CD4-positive, alpha-beta memory T cell (primary cell): ENCODE measurements at places on chromosomes 1 and 21. TPM values are rescaled to one million over a fixed set of nuclear protein-coding genes. Genes with fewer than 3 reads are reported as not detected.

TIE1 gene
- not detected for total RNA-seq

GRCh38 chr1:44405031-44405797, at the start of gene RNF220:
Gene RNF220 (plus strand): TSS chr1:44405255.
- H3K4me3 ChIP-seq = peak within 1 kb of the TSS; percentile 54
- no peaks in the 10 kb centered on the region for H3K36me3 ChIP-seq
- H3K27ac ChIP-seq = no peak within 1 kb of the TSS
- peaks cover 46% of the 10 kb centered on the region for H3K4me1 ChIP-seq

DNA sequence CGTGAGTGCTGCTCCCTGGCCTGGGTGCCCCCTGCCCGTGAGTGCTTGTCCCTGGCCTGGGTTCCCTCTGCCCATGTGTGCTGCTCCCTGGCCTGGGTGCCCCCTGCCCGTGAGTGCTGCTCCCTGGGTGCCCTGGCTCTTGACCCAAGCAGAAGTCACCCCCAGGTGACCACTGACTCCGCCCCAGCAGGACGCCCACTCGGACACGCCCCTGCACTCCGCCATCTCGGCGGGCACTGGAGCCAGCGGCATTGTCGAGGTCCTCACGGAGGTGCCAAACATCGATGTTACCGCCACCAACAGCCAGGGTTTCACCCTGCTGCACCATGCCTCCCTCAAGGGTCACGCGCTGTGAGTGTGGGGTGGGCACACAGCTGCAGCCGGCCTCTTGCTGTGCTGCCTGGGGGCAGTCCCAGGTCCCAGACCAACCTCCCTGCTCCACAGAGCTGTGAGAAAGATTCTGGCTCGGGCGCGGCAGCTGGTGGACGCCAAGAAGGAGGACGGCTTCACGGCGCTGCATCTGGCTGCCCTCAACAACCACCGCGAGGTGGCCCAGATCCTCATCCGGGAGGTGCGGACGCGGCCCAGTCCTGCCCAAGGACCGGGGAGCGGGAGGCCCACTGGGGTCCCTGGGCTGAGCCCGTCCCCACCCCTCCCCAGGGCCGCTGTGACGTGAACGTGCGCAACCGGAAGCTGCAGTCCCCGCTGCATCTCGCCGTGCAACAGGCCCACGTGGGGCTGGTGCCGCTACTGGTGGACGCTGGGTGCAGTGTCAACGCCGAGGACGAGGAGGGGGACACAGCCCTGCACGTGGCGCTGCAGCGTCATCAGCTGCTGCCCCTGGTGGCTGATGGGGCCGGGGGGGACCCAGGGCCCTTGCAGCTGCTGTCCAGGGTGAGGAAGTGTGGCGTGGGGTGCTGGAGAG, 3.9 kb upstream of the MMP23B start:
- no peak for DNase-seq
- H3K4me3 ChIP-seq = no peak overlapping the region
- H3K36me3 ChIP-seq = no peaks in the 10 kb centered on the region
- H3K4me1 ChIP-seq = peaks cover 19% of the 10 kb centered on the region
- H3K27me3 ChIP-seq = no peaks in the 10 kb centered on the region
- H3K27ac ChIP-seq = peak overlapping the region; percentile 59

- no peaks in the 10 kb centered on the region for H3K4me1 ChIP-seq
- no peaks in the 10 kb centered on the region for H3K36me3 ChIP-seq
- no peak overlapping the region for H3K27ac ChIP-seq
- no peak for DNase-seq
These were observed 436.6 kb upstream of the C1orf87 start for GRCh38 chr1:60510162-60510561.

- H3K36me3 ChIP-seq = no peaks in the 10 kb centered on the region
- no peaks in the 10 kb centered on the region for H3K4me1 ChIP-seq
- no peak overlapping the region for H3K4me3 ChIP-seq
- H3K27ac ChIP-seq = no peak overlapping the region
These were observed 426.3 kb upstream of the ADGRL2 start for GRCh38 chr1:81374481-81374880.

GRCh38 chr1:228362884-228363450, 43.7 kb downstream of the TRIM11 start:
- no peaks in the 10 kb centered on the region for H3K36me3 ChIP-seq
- no peak overlapping the region for H3K4me3 ChIP-seq
- DNase-seq = no peak
- H3K27ac ChIP-seq = no peak overlapping the region

GRCh38 chr1:156490401-156491032, 10.1 kb downstream of the MEF2D start:
- H3K4me3 ChIP-seq = no peak overlapping the region
- peak overlapping the region; percentile 51 for H3K27ac ChIP-seq

DNA sequence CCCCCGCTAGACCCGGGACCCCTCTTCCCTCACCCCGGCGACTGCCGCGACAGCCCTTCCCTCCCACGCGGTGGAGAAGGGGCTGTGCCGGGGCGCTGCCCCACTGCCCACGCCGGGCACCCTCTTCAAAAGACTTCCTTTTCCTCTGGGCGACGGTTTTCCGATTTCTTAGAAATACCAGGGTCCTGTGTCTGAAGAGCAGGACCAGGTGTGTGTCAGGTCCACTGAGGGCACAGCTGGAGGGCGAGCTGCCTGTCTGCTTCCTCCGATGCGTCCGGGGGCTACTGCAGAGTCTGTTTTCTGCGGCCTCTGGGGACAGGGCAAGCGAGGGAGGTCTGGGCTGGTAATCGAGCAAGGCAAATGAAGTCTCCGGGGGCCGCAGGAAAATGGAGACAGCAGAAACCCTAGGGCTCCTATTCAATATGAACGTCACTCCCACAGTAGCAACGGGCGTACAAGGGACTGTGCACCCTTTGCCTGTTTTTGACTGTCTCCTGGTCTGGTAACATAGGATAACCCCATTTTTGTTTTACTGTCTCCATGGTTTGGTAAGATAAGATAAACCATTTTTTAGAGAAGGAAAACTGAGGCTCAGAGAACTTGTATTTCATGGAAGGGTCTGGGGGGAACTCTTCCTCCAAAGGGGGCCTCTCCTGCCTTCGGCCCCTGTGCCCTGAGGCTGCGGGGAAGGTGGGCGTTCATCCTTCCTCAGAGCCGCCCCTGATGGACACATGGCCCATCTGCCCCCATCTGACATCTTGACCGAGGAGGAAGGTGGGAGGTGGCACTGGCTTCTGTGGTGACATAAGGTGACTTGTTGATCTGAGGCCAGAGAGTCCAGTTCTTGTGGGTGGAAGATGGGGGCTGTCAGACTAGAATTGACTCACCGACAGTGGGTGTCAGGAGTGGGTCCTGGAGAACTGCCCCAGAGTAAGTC, 970 bp downstream of the TNFRSF1B start:
- no peaks in the 10 kb centered on the region for H3K36me3 ChIP-seq
- H3K4me3 ChIP-seq = peak overlapping the region; percentile 93
- H3K4me1 ChIP-seq = peaks cover 85% of the 10 kb centered on the region

FCRL4 gene
- total RNA-seq = not detected

DNA sequence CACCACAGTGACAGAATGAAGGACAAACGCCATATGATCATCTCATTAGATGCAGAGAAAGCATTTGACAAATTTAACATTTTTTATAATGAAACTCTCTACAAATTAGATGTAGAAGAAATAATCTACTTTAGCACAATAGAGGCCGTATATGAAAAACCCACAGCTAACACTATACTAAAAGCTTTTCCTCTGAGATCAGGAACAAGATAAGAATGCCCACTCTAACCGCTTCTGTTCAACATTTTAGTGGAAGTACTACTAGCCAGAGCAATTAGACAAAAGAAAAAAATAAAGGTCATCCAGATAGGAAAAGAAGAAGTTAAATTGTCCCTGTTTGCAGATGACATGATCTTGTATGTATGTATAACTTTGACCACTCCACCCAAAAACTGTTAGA, 109.7 kb downstream of the SLC35F3 start:
- H3K4me3 ChIP-seq = no peak overlapping the region
- H3K27ac ChIP-seq = no peak overlapping the region
- no peaks in the 10 kb centered on the region for H3K27me3 ChIP-seq
- H3K4me1 ChIP-seq = no peaks in the 10 kb centered on the region
- no peak for DNase-seq

GRCh38 chr1:14739082-14739832, 140.8 kb downstream of the KAZN start:
- no peaks in the 10 kb centered on the region for H3K27me3 ChIP-seq
- no peak overlapping the region for H3K4me3 ChIP-seq
- no peak for DNase-seq

KCNN3 gene
- total RNA-seq = not detected

- no peak overlapping the region for H3K27ac ChIP-seq
- no peaks in the 10 kb centered on the region for H3K4me1 ChIP-seq
- H3K36me3 ChIP-seq = peaks cover 9% of the 10 kb centered on the region
- H3K27me3 ChIP-seq = no peaks in the 10 kb centered on the region
- no peak overlapping the region for H3K4me3 ChIP-seq
These were observed 50.5 kb upstream of the GPR52 start for GRCh38 chr1:174397261-174397660.

DNA sequence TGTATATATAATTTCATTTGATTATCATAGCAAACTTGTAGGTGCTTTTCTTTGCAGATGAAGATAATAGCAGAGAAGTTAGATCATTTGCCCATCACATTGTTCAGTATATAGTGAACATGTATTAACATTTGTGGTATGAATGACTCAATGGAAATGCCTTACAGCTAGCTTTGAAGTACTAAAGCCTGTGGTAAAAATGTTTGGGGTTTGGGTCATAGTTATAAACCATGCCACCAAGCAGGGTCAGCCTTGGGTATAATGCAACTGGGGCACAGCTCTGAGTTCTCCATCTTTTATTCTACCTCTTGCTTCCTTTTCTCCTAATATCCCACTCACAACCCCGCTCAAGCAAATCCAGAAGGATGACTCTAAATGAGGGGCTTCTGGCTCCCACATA, 141.6 kb downstream of the KCNT2 start:
- no peaks in the 10 kb centered on the region for H3K4me1 ChIP-seq
- no peak overlapping the region for H3K27ac ChIP-seq
- no peaks in the 10 kb centered on the region for H3K36me3 ChIP-seq

TSACC gene
- not detected for total RNA-seq

SLAMF6 gene
- 59.1 TPM for total RNA-seq

DNAJC6 gene
- 4.3 TPM for total RNA-seq

SLAMF9 gene
- total RNA-seq = not detected

GRCh38 chr1:1004780-1005697, 5.1 kb upstream of the HES4 start:
- peaks cover 28% of the 10 kb centered on the region for H3K4me1 ChIP-seq
- no peaks in the 10 kb centered on the region for H3K36me3 ChIP-seq
- H3K27me3 ChIP-seq = peaks cover 37% of the 10 kb centered on the region

VANGL1 gene
- 1.5 TPM for total RNA-seq

- H3K4me3 ChIP-seq = no peak overlapping the region
- no peaks in the 10 kb centered on the region for H3K36me3 ChIP-seq
- H3K27ac ChIP-seq = no peak overlapping the region
- DNase-seq = no peak
- H3K27me3 ChIP-seq = no peaks in the 10 kb centered on the region
These were observed 260.1 kb upstream of the C1orf174 start for GRCh38 chr1:4160181-4160580.

DNA sequence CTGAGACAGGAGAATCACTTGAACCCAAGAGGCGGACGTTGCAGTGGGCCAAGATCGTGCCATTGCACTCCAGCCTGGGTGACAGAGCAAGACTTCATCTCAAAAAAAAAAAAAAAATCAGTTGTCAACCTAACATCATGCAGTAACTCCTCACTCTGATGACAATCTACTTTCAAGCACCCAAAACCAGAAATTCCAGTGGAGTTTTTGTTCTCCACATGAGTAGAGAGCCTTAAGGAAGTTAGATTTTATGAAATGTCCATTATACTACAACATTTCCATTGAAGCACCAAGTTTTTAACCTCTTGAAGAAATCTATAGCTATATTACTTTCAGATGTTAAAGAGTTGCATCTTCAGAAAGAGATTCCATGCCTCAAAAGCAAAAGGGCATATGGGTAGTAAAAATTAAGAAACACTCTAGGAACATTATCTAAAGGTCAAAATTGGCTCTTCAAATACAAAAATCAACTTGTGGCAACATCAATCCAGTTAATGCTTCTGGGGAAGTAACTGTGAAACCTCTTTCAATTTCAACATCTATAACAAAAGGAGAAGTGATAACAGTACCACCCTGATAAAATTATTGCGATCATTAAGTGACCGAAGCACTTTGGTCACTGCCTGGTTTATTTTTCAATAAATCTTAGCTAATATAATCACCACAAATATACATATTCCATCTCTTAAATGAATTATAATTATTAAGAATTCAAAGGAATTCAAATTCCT, 7.7 kb downstream of the LPGAT1 start:
- peaks cover 3% of the 10 kb centered on the region for H3K36me3 ChIP-seq
- H3K4me1 ChIP-seq = peaks cover 12% of the 10 kb centered on the region
- no peak for DNase-seq
- no peak overlapping the region for H3K4me3 ChIP-seq
- no peaks in the 10 kb centered on the region for H3K27me3 ChIP-seq
- no peak overlapping the region for H3K27ac ChIP-seq

GRCh38 chr1:224929335-224930237, at the start of gene DNAH14:
Gene DNAH14 (plus strand): TSS chr1:224929675. CDS start chr1:224952703, 23,028 bp downstream.
- no peak for DNase-seq
- H3K4me3 ChIP-seq = no peak within 1 kb of the TSS
- no peaks in the 10 kb centered on the region for H3K27me3 ChIP-seq
- no peak within 1 kb of the TSS for H3K27ac ChIP-seq

DNA sequence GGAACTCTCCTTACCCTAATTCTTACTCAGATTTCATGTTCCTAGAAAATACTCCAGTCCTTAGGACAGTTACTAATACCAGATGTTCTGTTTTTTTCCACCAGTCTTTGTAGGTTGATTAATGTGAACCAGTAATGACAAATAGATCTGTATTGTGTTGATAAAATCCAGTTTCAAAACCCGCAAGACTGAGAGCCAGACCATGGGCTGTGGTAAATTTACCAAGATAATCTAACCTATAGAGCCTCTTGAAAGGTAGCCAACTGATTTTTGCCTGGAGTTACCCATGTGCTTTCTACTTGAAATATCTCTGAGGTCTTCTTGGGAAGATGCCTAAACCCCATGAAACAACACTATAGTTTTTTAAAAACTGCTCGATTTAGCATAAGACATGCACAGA, 46.5 kb upstream of the CDC7 start:
- H3K4me3 ChIP-seq = no peak overlapping the region
- no peak overlapping the region for H3K27ac ChIP-seq
- no peaks in the 10 kb centered on the region for H3K4me1 ChIP-seq
- H3K27me3 ChIP-seq = no peaks in the 10 kb centered on the region
- H3K36me3 ChIP-seq = no peaks in the 10 kb centered on the region
- DNase-seq = no peak

OXCT2 gene
- 0.36 TPM for total RNA-seq

LRRIQ3 gene
- total RNA-seq = 2.2 TPM

SRRM1 gene
- total RNA-seq = 209 TPM

- H3K4me3 ChIP-seq = no peak overlapping the region
- no peaks in the 10 kb centered on the region for H3K27me3 ChIP-seq
- DNase-seq = no peak
- H3K36me3 ChIP-seq = no peaks in the 10 kb centered on the region
These were observed 157.2 kb upstream of the KAZN start for GRCh38 chr1:14441302-14441741.

GRCh38 chr1:56905667-56906066, 51.1 kb downstream of the C8A start:
- H3K27ac ChIP-seq = no peak overlapping the region
- H3K4me1 ChIP-seq = no peaks in the 10 kb centered on the region
- no peaks in the 10 kb centered on the region for H3K36me3 ChIP-seq
- no peaks in the 10 kb centered on the region for H3K27me3 ChIP-seq
- no peak overlapping the region for H3K4me3 ChIP-seq
- no peak for DNase-seq

- H3K27me3 ChIP-seq = no peaks in the 10 kb centered on the region
- DNase-seq = no peak
- H3K27ac ChIP-seq = no peak overlapping the region
- no peaks in the 10 kb centered on the region for H3K36me3 ChIP-seq
- no peak overlapping the region for H3K4me3 ChIP-seq
- peaks cover 11% of the 10 kb centered on the region for H3K4me1 ChIP-seq
These were observed 22.1 kb downstream of the TCEA3 start for GRCh38 chr1:23402286-23403037.

- peak overlapping the region; percentile 32 for H3K4me3 ChIP-seq
- peak overlapping the region; percentile 24 for H3K27ac ChIP-seq
- H3K27me3 ChIP-seq = no peaks in the 10 kb centered on the region
These were observed 32.0 kb upstream of the TENT5B start for GRCh38 chr1:27044613-27045151.
